ENCODE measurements at places on chromosomes 3 and 15.

DNA sequence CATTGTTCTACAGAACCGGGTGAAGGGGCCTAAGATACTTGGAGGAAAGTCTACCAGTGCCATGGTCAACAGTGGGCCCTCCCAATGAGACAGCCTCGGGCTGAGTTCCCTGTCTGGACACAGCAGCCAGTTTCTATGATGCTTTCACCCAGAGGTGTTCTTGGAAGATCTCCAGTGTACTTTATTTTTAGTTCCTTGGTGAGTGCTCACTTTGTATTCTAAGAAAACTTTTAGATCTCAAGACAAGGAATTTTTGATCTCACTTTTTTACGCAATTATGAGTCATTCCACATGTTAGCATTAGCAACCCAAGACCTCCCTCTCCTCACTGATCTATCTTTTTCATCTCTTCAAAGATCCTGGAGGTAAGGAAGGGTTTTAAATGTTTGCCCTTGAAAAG lies 287.7 kb downstream of the RORA start:
- no peak for DNase-seq

DNA sequence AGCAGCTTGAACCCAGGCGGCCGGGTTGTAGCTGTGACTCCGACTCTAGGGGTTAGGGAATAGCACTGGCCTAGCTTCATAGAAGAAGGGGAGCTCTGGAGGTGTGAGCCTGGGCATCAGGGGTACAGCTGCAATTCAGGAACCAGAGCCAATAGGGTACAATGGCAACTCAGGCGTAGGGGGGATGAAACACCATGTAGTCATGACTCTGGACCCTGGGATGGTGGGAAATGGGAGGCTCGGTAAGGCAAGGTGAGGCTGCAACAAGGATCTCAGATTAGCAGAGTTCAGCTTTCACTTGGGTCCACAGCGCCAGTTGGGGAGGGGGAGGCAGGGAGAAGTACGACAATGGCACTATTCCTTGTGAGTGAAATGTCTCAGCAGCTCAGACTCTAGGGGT lies 210.2 kb upstream of the LYSMD4 start:
- DNase-seq: no peak

GRCh38 chr3:164791263-164791662 lies 287.0 kb downstream of the SI start:
- no peak for DNase-seq

GRCh38 chr15:55195996-55196395 lies 745 bp downstream of the RSL24D1 start:
- DNase-seq: no peak

GRCh38 chr3:97278506-97278905 lies 464.1 kb downstream of the EPHA6 start:
- no peak for DNase-seq

GRCh38 chr15:31304751-31305365 lies 21.8 kb upstream of the KLF13 start:
- no peak for DNase-seq

GRCh38 chr15:62626903-62627302 lies 415.6 kb upstream of the TPM1 start:
- no peak for DNase-seq

GRCh38 chr15:101063212-101063611 lies 144.1 kb downstream of the LRRK1 start:
- no peak for DNase-seq

GRCh38 chr15:67820992-67821783 lies 4.1 kb upstream of the SKOR1 start:
- no peak for DNase-seq

- DNase-seq: no peak
Measured at GRCh38 chr3:12438318-12438717, 46.0 kb upstream of the TSEN2 start.

DNA sequence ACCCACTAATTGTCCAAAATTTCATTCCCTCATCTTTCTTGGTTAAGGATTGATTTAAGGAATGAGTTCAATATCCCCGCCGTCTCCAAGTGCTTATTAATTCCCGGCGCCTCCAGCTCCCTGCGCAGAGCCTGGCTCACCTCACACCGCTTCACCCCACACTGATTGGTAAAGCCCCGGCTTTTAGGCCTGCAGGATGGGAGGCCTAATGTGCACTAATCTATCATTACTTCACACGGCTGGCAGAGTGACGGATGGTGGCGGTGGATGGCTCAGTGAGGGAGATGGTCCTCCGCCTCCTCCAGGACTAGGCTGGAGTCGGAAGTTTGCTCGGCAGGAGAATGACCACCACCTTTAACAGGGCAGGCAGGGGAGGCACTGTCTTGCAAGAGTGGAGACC lies 81.7 kb downstream of the MEGF11 start:
- no peak for DNase-seq

GRCh38 chr3:171956705-171957104 lies 82.7 kb upstream of the FNDC3B start:
- DNase-seq: no peak

DNA sequence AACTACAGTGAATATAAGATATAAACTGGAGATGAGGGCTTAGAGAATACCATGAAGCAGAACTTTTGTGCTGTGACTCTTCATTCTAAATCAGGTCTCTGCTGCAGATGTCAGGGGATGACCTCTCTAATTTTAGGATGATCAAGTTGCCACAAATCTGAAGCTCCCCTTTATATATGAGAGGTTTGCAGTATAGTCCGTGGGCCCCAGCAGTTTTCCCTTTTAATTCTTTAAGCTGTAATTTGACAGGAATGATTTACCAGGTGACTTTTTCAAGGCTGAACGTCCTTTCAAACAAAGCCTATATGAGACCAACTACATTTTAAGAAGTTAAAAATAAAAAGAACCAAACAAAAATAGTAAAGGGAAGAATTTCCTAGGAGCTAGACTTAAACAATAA lies 4.9 kb upstream of the PLOD2 start:
- DNase-seq: no peak

- no peak for DNase-seq
Measured at GRCh38 chr15:55532944-55533343, 24.9 kb upstream of the DNAAF4 start.

DNA sequence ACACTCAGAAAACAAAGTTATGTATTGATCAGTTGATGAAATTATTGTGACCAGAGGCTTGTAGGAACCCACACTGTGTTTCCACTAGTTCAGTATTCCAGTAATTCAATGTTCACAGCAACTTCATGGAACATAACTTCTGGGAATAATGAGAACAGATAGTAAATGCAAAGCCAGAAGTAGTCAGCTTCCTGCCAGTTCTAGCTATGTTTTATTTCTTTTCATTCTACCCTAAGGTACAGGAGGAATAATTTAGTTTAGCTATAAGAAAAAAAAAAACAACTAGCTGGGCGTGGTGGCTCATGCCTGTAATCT lies 48.6 kb downstream of the ARHGEF26 start:
- DNase-seq: no peak

DNA sequence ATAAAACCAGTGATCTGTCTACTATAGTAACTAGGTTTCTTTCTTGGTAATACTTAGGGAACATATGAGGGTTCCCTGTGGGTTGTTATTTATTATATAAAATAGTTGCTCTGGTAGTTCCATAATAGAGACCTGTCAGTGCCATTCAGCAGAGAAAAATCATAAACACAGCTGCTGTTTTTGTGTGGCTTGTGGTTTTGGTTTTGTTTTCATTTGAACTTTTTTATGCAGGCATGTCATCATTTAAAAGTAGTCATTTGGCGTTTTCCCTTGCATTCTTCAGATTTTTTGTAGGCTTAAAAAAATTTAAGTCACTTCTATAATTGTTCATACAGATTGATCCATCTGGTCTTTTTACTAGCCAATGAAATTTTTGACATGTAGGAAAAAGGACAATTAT lies 47.9 kb downstream of the PIK3CA start:
- DNase-seq: no peak

DNA sequence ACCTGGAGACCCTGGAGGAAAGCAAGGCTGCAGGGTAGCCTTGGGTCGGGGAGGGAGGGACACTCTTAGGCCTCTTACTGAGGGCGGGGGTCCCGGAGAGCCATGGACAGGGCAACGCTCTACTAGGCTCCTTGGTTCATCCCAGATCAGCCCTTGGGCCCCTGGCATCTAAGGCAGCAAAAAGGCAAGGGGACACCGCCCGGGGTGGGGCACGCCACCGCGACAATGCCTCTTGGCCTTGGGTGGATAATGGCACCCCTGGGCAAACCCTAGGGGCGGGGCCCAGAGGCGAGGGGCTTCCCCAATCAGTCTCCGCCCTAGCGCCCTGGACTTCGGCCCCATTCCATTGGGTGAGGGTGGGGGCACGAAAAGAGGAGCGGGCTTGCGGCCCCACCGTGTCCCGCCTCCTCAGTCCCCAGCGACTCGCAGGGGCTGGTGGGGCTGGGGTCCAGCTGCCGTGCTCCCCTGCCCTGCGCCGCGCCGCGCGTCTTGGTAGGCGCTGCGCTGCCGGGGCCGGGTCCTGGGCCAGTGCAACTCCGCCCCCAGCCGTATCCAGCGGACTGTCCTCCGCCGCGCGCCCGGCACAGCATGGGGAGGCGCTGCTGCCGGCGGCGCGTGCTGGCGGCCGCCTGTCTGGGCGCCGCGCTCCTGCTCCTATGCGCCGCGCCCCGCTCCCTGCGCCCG lies at the start of gene CHST13:
TSS of gene CHST13 (plus strand) at position 411 of the 684 bp plus-strand sequence. CDS start at position 589, 178 bp downstream.
- no peak for DNase-seq

DNA sequence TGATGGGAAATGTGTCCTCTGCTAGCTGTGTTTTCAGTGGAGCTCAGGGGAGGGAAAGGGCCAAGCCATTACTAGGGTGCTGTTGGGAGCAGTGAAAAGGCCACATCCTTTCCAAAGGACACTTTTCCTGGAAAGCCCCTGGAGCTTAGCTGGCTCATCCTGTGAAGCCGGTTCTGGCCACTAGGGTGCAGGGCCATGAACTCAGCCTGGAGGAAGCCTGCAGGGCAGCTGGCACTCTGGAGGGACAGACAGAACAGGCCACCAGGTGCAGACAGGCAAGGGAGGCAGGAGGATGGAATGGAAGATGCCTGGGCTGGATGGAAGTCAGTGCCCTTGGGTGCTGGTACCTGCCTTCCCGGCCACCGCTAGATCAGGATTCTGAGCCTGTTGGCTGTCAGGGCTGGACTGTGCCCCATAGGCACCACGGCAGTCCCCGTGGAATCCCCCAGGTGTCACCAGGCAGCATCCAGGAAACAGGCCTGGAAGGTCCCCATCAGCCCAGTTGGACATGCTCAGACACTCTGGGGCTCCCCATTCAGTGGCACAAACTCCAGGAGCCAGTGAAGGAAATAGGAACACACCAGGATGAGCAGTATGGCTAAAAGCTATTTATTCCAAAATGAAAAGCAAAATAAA lies 76.2 kb upstream of the C2CD4B start:
- peak; percentile 45 for DNase-seq

- no peak for DNase-seq
Measured at GRCh38 chr3:27641888-27642601, 80.1 kb downstream of the EOMES start.

GRCh38 chr3:24197809-24198208 lies 252.7 kb downstream of the NR1D2 start:
- DNase-seq: no peak

DNA sequence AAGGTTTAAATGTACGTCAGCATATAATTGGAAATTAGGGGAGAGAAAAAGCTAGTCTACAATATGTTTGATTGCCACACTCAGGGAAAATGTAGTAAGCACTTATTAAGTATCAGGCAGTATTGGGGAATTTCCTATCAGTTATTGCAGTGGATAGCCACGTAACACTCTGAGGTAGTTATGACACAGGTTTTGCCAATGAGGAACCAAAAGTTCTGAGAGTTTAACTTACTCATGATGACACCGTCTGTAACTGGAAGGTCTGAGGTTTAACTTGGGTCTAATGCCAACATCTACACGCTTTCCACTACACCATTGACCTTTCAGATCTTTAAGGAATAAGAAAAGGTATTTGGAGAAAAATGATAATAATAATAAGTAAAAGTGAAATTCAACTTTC lies 89.5 kb downstream of the ZMAT3 start:
- no peak for DNase-seq

- DNase-seq: no peak
Measured at GRCh38 chr3:73473181-73473897, 151.4 kb downstream of the PDZRN3 start.

- DNase-seq: no peak
Measured at GRCh38 chr3:148790851-148791735, 36.5 kb upstream of the CPB1 start.

DNA sequence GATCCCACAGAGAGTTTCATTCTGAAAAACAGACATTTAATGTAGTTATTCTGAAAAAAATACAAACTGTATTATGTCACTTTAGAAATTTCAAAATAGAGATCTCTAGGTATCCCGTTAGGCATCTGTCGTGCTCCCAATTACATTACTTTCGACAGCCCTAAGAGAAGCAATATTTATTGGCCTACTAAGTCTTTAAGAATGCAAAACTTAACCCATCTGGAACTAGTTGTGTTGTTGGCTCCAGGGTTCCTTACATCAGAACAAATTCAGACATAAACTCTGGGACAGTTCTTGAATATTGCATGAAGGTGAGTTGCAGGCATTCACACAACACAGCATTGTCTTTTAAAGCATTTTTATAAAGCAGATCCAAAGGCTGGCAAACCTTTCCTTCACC lies 498.4 kb downstream of the FHIT start:
- DNase-seq: no peak

DNA sequence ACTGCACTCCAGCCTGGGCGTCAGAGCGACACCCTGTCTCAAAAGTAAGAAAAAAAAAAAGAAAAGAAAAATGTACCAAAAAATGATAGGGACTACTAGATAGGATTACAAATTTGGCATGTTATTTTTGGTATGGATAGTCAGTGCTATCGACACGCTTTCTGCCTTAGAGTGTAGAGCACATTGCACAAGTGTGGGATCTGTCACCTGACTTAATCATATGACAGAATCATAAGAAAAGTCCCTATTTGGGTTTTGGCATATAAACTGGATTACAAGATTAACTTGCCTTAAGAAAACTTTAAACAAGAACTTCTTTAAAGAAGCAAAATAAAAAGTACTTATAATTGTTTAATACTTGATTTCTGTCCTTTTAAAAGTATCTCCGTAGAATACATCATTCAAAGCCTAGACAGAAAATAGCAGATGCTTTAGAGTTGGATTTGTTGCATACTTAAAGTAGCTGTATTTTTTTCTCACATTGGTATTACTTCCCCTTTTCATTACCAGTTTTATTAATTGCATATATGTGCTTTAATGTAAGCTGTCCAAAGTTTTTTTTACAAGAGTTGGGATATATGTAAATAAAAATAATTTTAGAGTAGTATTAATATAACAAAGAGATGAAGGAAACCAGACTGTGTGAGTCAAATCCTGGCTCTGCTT lies 7.8 kb downstream of the ATP6V1A start:
- no peak for DNase-seq

GRCh38 chr15:70166506-70167087 lies 68.9 kb upstream of the TLE3 start:
- DNase-seq: no peak
